Inflammatory macrophage (primary cell): ENCODE measurements at places on chromosomes 11 and 22.

- no peak for DNase-seq
Observed at GRCh38 chr22:21834869-21835268, 32.6 kb downstream of the MAPK1 start.

DNA sequence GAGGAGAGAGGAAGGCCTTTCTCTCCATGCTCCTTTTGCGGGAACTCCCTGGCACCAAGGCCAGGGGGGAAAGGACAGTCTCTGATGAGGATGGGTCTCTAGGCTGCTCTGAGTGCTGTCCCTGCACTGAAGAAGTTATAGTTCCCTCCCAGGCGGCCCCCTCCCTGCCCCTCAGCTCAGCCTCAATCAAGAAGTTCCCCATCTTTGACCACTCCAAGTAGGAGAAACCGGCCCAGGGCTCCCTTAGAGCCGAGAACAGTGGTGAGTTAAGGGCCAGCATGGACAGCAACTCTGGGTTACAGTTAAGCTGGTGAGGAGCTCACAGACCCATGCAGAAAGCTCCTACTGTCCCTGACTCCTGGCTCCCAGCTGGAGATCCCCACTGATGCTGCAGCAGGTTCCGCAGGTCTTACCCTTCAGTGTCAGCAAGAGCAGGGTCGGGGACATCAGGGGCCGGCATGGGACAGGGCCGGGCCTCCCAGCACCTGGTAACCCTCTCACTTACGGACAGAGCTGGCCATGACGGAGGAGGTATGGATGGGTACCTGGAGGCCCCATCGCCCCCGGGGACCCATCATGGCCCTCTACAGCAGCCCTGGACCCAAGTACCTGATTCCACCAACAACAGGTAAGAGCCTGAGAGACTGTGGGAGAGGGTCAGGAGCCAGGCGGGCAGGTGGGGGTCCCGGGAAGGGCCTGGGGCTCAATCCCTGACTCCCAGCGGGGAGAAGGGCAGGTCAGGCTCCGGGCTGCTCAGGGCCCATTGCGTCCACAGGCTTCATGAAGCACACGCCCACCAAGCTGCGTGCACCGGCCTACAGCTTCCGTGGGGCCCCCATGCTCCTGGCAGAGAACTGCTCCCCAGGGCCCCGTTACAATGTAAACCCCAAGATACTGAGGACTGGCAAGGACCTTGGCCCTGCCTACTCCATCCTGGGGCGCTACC lies 4.2 kb downstream of the SCGB1C1 start:
- DNase-seq: no peak

GRCh38 chr22:50115693-50116092 lies 25.9 kb downstream of the MOV10L1 start:
- DNase-seq: no peak

GRCh38 chr22:27491888-27492287 lies 309.7 kb downstream of the MN1 start:
- no peak for DNase-seq

- no peak for DNase-seq
Observed at GRCh38 chr11:76597533-76598425, 72.8 kb downstream of the LRRC32 start.

DNA sequence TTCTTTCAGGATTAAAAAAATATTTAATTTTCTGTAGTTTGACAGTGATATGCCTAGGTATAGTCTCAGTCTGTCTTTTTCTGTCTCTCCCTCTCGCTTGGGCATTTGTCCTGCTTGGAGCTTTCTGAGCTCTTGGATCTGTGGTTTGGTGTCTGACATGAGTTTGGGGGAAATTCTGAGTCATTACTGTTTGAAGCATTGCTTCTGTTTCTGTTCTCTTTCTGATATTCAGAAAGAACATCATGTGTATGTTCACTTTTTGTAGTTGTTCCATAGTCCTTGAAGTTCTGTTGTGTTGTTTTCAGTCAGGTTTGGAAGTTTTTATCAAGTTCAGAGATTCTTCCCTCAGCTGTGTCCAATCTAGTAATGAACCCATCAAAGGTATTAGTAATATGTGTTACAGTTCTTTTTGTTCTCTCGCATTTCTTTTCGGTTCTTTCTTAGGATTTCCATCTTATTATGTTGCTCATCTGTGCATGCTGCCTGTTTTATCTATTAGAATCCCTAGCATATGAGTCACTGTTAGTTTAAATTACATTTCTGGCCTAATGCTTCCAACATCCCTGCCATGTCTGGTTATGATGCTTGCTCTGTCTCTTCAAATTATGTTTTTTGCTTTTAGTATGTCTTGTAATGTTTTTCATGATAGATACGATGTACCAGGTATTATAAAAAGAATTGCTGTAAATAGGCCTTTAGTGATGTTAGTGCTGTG lies 48.4 kb downstream of the DDX10 start:
- DNase-seq: no peak

DNA sequence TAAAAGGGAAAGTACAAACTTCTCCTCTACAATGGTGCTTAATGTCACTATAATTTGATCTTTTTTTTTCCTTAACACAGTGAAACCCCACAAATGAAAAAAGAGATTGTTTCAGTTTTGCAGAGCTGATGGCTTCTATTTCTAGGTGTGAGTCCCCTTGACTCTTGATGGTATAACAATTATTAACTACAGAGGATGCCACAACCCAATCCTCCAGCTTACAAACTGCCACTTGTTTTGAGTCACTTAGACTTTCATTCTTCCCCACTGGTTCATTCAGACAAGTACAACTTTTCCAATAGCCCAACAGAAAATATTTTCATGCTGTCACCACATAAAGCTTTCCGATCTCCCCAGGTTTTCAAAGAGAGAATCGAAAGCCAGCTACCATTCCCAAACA lies 812.2 kb downstream of the LRRC4C start:
- DNase-seq: no peak

- no peak for DNase-seq
Observed at GRCh38 chr11:3105791-3106735, 48.8 kb upstream of the CARS1 start.

DNA sequence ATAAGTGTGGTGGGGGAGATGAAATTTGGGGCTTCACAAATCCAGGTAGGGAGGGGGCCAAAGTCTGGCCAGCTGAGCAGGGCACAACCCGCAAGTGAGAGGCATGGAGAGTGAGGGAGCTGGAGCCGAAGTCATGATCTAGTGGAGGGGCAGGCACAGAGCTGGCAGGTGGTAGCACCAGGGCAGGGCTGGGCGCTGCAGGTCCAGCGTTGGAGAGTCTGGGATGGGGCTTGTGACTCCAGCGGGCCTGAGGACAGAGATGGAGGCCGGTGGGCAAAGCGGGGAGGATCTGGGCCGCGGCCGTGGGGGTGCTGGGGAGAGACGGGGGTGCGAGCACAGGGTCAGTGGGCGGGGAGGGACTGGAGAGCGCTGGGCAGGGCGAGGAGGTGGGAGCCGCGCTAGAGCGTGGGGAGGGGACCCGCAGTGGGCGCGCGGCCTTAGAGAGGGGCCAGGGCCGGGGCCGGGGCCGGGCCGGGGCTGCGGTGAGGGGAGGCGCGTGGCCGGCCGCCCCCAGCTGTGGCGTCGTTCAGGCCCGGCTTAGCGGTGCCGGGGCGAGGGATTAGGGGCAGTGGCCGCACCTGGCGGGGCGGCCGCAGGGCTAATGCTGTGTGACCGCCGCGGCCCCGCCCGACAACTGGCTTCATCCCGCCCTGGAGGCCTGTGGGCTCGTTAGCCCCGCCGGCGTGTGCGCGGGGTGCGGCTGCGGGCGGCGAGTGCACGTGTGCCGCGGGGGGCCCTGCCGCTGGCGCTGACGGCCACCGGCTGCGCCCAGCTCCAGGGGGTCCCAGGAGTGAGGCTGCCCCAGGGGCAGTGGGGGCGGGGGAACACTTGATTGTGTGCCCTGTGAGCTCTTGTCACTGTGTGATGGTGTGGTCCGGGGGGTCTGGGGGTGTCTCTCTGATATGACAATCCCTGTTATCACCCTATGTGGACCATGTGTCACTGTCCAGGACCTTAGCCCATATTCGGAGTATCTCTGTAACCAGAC lies 23.6 kb upstream of the MYOD1 start:
- no peak for DNase-seq

DNA sequence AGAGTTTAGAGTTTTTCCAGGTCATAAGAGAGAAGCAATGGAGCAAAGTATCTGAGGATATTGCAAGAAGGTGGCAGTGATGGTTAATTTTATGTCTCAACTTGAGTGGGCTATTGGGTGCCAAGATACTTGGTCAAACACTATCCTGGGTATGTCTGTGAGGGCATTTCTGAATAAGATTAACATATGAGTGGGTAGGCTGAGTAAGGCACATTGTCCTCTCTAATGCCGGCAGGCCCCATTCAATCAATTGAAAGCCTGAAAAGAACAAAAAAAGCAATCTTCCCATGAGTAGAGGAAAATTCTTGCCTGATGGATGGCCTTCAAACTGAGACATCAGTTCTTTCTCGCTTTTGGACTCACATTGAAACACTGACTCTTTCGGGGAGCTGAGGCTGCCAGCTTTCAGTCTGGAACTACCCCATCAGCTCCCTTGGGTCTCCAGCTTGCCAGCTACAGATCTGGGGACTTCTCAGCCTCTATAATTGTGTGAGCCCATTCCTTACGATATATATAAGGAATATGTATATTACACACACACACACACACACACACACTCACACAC lies 228.8 kb downstream of the BUD13 start:
- no peak for DNase-seq

DNA sequence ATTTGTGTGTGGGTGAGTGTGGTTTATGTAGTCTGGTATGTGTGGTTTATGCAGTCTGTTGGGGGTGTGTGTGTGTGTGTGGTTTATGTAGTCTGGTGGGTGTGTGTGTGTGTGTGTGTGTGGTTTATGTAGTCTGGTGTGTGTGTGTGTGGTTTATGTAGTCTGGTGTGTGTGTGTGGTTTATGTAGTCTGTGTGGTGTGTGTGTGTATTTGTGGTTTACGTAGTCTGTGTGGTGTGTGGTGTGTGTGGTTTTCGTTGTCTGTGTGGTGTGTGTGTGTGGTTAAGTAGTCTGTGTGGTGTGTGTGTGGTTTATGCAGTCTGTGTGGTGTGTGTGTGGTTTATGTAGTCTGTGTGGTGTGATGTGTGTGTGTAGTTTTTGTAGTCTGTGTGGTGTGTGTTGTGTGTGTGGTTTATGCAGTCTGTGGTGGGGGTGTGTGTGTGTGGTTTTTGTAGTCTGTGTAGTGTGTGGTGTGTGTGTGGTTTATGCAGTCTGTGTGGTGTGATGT lies 26.2 kb upstream of the PARVG start:
- no peak for DNase-seq

DNA sequence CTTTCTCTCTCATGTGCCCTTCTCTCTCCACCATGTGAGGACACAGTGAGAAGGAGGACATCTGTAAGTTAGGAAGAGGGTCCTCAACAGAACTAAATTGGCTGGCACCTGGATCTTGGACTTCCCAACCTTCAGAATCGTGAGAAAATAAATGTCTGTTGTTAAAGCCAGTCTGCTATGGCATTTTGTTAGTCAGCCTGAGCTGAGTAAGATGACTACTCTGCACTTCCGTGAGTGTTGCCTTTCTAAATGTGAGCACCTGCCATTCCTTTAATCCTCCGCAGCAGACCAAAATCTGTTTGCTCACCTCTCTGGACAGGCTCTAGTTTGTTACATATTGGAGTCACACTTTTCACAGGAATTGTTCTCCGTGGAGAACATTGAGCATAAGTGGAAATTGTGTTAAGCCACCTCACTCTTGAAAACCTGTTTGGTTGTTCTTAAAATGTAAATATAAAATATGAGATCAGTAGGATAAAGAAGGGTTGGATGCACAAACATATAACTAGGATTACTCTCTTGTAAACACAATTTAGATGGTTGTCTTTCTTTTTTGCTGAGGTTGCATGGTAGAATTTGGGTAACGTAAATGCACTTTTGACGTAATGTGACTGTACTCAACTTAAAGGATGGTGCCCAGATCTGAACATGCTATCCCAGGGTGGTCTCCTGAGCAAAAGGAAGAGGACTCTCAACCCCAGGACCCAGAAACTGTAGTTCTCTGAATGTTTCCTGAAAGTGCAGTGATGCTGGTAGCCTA lies 65.9 kb downstream of the SNX19 start:
- no peak for DNase-seq

- DNase-seq: no peak
Observed at GRCh38 chr11:64110465-64111375, 55.2 kb downstream of the MACROD1 start.

GRCh38 chr11:122784325-122784955 lies 53.9 kb upstream of the CRTAM start:
- no peak for DNase-seq

DNA sequence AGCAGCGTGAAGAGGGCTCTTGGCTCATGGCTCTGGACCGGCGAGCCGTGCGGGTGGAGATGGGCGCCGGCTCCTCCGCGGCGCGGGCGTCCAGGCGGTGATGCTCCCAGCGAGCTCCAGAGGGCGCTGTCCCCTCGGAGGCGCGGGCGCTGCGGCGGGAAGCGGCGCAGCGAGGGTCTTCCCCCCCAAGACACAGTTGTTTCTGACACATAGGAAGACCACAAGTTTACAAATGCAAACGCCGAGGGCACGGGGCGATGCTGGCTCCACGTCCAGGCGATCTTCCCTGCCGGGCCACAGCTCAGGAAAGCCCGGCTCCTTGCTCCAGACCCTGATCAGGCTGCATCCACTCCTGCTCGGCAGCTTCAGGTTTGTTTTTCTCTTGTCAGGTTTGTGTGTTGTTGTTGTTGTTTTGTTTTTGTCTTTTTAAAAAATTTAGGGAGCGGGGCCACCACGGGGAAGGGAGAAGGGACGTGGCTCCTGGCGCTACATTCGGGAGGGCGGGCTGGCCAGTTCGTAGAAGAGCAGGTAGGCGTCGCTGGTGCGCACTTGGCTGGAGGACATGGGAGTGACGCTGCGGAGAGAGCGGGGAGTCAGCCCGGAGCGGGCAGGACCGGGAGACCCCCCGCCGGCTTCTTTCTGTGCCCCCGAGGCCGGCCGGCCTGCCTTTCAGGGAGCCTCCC lies 10.0 kb upstream of the MFRP start:
- peak; percentile 53 for DNase-seq

DNA sequence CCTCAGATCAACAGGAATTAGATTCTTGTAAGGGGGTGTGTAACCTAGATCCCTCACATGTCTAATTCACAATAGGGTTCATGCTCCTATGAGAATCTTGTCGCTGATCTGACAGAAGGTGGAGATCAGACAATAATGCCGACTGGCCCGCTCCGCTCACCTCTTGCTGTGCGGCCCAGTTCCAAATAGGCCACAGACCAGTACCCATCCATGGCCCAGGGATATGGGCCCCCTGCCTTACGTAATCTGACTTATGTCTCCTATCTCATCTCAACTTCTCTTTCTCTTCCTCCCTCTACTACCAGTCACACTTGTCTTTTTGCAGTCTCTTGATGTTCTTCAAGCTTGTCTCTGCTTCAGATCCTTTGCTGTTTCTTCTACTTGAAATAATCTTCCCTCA lies 70.0 kb downstream of the CWF19L2 start:
- no peak for DNase-seq

DNA sequence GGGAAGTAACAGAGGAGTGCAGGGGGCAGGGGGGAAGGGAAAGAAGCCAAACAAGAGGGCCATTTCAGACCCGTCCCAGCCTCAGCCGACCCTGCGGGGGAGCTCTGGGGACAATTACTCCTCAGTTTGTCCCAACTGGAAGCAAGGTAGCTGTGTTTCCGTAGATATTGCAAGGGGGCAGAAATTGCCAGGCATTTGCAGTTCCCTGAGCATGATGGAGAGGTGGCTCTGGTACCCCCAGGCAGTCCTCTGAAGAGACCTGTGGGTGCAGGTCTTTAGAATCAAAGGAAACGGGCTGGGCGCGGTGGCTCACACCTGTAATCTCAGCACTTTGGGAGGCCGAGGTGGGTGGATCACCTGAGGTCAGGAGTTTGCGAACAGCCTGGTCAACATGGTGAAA lies 13.8 kb upstream of the JAM3 start:
- no peak for DNase-seq
